ENCODE measurements at places on chromosomes 2 and 18.

GRCh38 chr2:143852759-143853158, 667.2 kb downstream of the ZEB2 start:
- DNase-seq: no peak

GRCh38 chr2:144975881-144976280, 456.0 kb upstream of the ZEB2 start:
- DNase-seq: no peak

DNA sequence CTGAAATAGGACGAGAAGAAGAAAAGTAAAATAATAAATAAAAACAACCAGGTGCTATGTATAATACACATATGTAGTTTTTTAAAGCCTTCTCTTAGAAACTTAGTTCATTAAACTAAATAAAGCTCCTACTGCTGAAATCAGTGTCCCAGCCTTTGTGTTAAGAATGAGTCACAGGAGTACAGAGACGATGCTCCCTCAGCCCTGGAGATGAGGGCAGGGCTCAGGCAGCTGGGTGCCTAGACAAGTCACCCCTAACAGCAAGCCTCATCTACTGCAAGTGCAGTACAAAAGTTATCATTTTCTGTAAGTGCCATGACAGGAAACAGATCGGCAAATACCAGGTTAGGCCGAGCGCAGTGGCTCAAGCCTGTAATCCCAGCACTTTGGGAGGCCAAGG, 18.2 kb downstream of the KIDINS220 start:
- DNase-seq: no peak

DNA sequence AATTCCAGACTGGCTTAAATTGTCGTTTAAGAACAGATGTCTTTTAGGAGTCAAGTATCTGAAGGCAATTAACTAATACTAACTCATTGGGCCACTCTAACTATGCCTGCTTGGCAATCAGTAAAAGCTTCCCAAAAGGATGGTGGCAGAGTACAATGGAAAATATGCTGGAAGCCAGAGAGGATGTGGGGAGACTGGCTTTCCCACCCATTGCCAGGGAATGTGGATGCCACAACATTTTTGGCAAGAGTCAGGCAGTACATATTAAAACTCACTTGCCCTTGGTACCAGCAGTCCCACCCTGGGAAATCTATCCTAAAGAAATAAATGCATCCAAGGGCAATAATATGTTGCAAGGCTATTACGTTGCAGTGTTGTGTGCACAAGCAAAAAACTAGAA, 74.0 kb upstream of the FZD7 start:
- DNase-seq: no peak

- DNase-seq: no peak
Measured at GRCh38 chr18:4181086-4181485, 274.0 kb downstream of the DLGAP1 start.

GRCh38 chr2:182784777-182785176, 68.7 kb downstream of the DNAJC10 start:
- no peak for DNase-seq

DNA sequence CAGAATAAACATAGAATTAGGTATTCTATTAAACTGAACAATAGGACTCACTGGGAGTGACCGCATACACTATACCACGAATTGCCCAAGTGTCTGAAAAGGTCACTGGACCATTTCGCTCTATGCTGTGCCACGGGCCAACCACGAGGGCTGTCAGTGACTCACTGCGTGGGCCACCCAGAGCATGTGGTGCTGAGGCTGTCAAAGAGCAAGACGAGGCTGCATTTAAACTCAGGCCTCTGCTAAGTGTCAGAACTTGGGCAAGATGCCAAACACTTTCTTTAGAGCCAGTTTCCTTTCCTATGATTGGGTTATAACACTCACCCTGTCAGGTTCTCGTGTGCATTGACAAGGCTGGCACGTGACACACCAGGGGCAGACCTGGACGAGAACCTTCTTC, 97.5 kb downstream of the SH3YL1 start:
- DNase-seq: no peak

Measured in stimulated activated CD8-positive, alpha-beta memory T cell treated with anti-CD3 and anti-CD28 coated beads, Interleukin-15, amount 100 ng/mL, for 1 hour (primary cell).